ENCODE measurements at places on chromosomes 7 and 10. TPM values are rescaled to one million over a fixed set of nuclear protein-coding genes. Genes with fewer than 3 reads are reported as not detected.

DNA sequence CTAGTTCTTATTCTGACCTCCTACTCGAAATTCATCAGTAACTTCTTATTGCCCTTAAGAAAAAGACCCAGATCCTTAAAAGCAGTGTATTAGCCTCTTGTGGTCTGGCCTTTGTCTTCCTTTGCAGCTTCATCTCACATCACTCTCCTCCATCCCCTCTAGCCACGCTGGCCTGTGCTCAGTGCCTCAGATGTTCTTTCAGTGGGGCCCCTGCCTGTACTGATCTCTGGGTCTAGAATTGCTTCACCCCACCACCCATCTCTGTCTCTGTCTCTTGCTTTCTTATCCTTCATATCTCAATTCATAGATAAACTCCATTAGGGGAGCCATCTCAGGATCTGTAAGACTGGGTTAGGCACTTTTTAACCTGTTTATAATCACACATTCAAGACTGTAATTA lies 1178.5 kb upstream of the C7orf33 start:
- no peak for DNase-seq

DNA sequence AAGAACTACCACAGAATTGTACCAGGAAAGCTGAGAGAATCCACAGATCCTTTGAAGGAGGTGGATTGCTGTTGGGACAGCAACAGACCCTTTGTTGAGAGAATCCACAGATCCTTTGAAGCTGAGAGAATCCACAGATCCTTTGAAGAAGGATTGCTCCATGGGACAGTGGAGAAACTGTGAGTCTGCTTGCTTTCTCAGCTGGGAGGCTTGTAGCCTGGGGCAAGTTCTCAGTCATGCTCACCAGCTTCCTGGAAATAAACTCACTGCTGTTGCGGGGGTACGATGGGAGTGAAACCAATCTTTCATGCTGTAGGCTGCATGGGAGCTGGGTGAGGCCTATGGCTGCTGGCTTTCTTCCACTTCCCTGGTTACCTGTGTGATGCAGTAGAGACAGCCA lies 106.3 kb downstream of the C7orf25 start:
- no peak for DNase-seq

GRCh38 chr10:62577666-62578291 lies 203.6 kb downstream of the ZNF365 start:
- DNase-seq: no peak

- no peak for DNase-seq
Measured at GRCh38 chr10:108862676-108863350, 1060.5 kb downstream of the XPNPEP1 start.

CYCS gene
- 94.3 TPM for total RNA-seq

POM121 gene
- total RNA-seq: 31.4 TPM
